ENCODE measurements at places on chromosomes 16 and 17. TPM values are rescaled to one million over a fixed set of nuclear protein-coding genes. Genes with fewer than 3 reads are reported as not detected.

The HNF1B gene
- 130 TPM for total RNA-seq

The XYLT1 gene
- total RNA-seq: 8.0 TPM

The TMIGD1 gene
- total RNA-seq: not detected

The C17orf107 gene
- total RNA-seq: 2.1 TPM

The TBC1D3 gene
- total RNA-seq: not detected

The OR3A3 gene
- not detected for total RNA-seq

The WNT3 gene
- 6.1 TPM for total RNA-seq

The PRKAR1A gene
- total RNA-seq: 248 TPM

- peaks cover 9% of the 10 kb centered on the region for H3K4me1 ChIP-seq
- H3K27me3 ChIP-seq: no peaks in the 10 kb centered on the region
- no peak overlapping the region for H3K27ac ChIP-seq
- H3K36me3 ChIP-seq: peaks cover 72% of the 10 kb centered on the region
- no peak for DNase-seq
- H3K4me3 ChIP-seq: no peak overlapping the region
These were observed 5.9 kb downstream of the FASN start for GRCh38 chr17:82092094-82092586.

- H3K4me1 ChIP-seq: peaks cover 29% of the 10 kb centered on the region
- no peak overlapping the region for H3K27ac ChIP-seq
- no peak for DNase-seq
These were observed 171.7 kb downstream of the ZFHX3 start for GRCh38 chr16:72876221-72876620.

- peaks cover 75% of the 10 kb centered on the region for H3K36me3 ChIP-seq
- H3K27ac ChIP-seq: no peak overlapping the region
- H3K27me3 ChIP-seq: no peaks in the 10 kb centered on the region
- DNase-seq: no peak
These were observed 23.4 kb downstream of the NME2 start for GRCh38 chr17:51189628-51190027.

DNA sequence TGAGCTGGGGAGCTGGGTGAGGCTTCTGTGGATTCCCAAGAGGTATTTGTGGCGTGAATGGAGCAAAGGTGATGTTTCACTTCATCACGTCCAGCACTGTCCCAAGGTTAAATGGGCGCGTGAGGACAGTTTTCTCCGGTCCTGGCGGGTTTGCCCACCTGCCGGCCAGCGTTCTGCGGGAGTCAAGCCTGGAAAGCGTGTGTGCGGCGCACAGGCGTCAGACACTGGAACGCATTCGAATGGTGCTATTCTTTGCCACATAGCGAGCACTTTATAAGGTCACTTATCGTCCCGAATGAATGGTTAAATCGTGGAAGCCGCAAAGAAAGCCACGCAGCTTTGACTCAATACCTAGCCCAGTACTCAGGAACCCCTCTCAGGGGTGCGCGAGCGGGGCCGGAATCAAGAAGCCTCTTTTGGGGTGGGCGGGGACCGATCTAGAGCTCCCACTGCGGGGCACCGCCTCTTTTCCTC lies 446 bp upstream of the PSMD11 start:
- peak overlapping the region; percentile 89 for H3K4me3 ChIP-seq
- peaks cover 20% of the 10 kb centered on the region for H3K4me1 ChIP-seq

DNA sequence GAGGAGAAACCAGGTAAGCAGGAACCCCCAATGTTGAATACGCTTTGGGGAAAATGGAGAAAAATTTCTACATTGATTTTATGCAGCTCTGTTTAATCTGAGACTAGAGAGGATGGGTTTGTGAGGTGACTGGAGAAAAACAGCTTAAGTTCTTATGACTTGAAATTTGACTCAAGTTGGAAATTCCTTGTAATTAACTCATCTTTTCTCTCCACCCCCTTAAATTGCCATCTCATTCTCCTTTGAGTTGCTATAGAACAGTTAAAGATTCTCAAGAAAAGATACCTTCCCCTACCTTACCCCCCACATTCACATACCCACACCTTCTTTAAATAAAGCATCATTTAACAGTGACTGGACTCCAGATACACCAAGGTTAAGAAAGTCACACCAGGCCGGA lies 24.2 kb downstream of the ZNRF1 start:
- no peaks in the 10 kb centered on the region for H3K27me3 ChIP-seq
- H3K4me1 ChIP-seq: peaks cover 7% of the 10 kb centered on the region
- DNase-seq: no peak
- no peak overlapping the region for H3K4me3 ChIP-seq

GRCh38 chr17:8372422-8372821 lies 4.1 kb downstream of the KRABD2 start:
- no peak overlapping the region for H3K27ac ChIP-seq
- H3K27me3 ChIP-seq: no peaks in the 10 kb centered on the region
- peaks cover 9% of the 10 kb centered on the region for H3K4me1 ChIP-seq
- H3K36me3 ChIP-seq: peaks cover 34% of the 10 kb centered on the region

GRCh38 chr16:56234737-56235136 lies 43.4 kb downstream of the GNAO1 start:
- no peaks in the 10 kb centered on the region for H3K4me1 ChIP-seq
- no peak overlapping the region for H3K4me3 ChIP-seq
- no peaks in the 10 kb centered on the region for H3K36me3 ChIP-seq
- H3K27ac ChIP-seq: no peak overlapping the region

DNA sequence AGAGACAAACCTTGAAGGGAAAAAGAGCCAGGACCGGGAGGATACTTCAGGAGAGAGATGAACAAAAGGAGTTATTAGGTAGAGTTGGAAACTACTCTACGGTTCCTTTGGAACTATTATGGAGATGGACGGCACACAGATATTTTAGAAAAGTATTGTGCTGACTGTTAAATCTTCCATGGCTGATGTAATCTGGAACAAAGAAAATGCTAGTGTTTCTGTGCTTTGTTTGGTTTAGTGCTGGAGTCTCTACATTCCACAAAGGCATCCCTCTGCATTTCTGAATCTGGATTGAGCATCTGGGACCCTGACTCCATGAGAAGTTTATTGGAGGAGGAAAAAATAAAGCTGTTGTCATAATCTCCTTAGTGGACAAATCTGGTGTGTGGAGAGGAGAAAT lies 57.2 kb downstream of the RPGRIP1L start:
- H3K36me3 ChIP-seq: no peaks in the 10 kb centered on the region
- no peak overlapping the region for H3K4me3 ChIP-seq
- no peaks in the 10 kb centered on the region for H3K27me3 ChIP-seq
- no peaks in the 10 kb centered on the region for H3K4me1 ChIP-seq
- no peak overlapping the region for H3K27ac ChIP-seq

DNA sequence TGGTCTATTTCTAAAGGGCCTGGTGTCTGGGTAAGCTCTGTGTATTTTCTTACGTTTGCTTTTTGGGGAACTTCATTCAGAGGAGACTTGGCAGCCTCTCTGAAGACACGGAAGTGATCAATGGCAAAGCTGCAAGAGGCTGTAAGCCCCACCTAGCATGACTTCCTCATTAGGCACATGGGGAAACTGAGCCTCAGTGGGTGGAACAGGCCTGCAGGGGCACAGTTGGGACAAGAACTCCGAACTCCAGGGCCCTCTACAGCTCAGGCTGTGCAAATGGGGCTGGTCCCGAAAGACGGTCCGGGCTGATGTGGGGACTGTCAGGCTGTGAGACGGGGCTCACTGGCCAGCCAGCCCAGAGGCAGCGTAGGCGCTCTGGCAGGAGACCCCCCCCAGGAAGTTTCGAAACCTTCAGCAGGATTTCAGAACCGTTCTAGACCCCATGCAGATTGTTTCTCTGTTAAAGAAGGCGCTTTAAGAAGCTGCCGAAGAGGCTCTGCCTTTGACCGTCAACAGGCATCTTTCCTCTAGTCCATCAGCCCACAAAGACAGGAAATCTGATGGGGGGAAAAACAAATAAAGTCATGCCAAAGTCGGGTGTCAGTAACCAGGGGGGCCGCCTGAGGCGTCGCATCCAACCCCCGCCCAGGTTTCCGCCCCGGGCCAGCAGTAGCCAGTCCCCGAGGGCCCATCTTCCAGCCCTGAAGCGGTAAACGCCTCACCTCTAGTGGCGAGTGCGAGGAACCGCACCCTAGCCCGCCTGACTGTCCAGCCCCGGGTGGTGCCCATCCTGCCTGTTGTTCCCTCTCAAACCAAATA lies 79.8 kb upstream of the TBC1D3K start:
- peaks cover 22% of the 10 kb centered on the region for H3K27me3 ChIP-seq
- H3K4me1 ChIP-seq: peaks cover 6% of the 10 kb centered on the region
- peak; percentile 95 for DNase-seq
- H3K27ac ChIP-seq: no peak overlapping the region

- H3K27ac ChIP-seq: peak overlapping the region; percentile 23
- no peaks in the 10 kb centered on the region for H3K27me3 ChIP-seq
- DNase-seq: peak; percentile 45
- H3K36me3 ChIP-seq: peaks cover 10% of the 10 kb centered on the region
These were observed 24.9 kb upstream of the GRB2 start for GRCh38 chr17:75430159-75430974.

DNA sequence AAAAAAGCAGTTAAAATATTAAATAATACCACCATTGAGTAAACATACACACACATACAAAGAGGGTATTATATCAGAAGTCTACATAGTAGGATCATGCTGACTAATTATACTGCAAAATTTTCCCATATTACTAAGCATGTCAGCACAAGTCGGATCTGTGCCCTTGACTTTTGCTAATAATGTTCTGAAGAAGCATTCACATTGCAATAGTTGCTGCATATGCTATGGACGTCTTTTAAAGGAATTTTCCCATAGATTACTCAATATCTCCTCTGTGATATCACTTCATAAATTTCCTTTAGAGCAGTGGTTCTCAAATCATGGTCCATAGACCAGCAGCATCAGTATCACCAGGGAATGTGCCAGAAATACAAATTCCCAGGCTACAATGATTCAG lies 110.9 kb upstream of the NUDT7 start:
- no peak for DNase-seq
- H3K27ac ChIP-seq: no peak overlapping the region
- H3K4me3 ChIP-seq: no peak overlapping the region
- peaks cover 37% of the 10 kb centered on the region for H3K27me3 ChIP-seq
- H3K36me3 ChIP-seq: no peaks in the 10 kb centered on the region
- no peaks in the 10 kb centered on the region for H3K4me1 ChIP-seq

DNA sequence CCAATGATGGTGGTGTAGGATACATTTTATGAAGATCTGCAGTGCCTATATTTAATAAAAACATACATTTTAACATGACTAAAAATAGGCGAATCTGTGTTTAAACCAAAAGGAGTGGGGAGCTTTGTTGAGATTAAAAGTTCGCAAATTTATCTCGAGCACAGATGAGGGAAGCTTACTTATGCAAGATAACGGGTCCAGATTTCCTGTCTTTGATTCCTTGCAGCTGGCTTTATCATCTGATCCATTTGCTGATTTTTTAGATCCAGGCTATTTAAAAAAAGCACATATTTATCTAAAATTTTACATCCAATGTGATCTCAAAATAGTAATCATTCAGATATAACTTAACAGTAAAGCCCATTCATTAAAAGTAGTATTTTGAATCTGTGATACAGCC lies 57.0 kb upstream of the INTS2 start:
- no peak overlapping the region for H3K27ac ChIP-seq
- H3K4me3 ChIP-seq: no peak overlapping the region
- DNase-seq: no peak
- no peaks in the 10 kb centered on the region for H3K27me3 ChIP-seq
- H3K4me1 ChIP-seq: no peaks in the 10 kb centered on the region
- H3K36me3 ChIP-seq: peaks cover 11% of the 10 kb centered on the region

DNA sequence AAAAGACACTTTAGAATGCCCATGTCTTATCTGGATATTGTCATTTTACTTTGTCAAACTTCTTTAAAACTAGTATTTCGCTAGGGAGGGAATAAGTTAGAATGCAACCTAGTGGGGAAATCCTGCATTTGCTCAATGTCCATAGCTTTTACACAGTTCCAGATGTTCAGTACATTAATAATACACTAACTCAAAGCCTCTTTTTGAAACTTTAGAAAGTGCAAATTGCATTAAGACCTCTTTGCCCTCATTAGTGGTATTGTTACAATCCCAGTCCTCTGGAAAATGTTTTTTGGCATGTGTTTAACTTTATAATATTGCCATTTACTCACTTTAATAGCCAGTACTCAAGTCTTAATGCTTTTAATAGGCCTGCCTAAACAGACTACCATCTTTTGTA lies 106.8 kb downstream of the BRIP1 start:
- no peak overlapping the region for H3K27ac ChIP-seq
- no peaks in the 10 kb centered on the region for H3K27me3 ChIP-seq
- H3K4me3 ChIP-seq: no peak overlapping the region

Measured in Calu3 (cell line).